ENCODE measurements at places on chromosomes 11 and 22.
A peak's percentile ranks its signal among the peaks of the same experiment; 100 is the strongest.

DNA sequence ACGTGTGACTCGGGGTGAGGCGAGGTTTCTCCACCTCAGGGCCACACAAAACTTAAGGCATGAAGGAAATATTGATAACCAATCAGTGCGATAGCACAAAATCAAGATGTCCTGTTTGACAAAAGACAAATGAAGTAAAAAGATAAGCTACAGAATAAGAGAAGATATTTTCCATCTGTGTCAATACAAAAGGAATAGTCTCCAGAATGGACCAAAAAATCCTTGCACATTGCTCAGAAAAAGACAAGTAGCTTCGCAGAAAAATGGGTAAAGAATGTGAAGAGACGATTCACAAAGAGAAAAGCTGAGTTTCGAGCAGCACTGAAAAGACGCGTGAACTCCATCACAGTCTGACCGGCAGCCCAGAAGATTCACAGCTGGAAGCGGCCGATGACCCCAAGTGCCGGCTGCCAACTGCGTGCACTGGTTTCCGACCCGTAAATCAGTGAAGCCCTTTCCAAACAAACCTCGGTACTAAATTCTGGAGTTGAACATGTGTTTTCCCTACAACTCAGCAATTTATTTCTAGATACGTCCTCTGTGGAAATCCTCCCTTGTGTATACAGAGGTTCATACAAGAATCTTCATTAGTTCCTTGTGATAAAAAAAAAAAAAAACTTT, 308.4 kb downstream of the BRD1 start:
- no peak for DNase-seq

- peak; percentile 11 for DNase-seq
Measured at GRCh38 chr11:36306888-36307287, 10.8 kb downstream of the PRR5L start.

DNA sequence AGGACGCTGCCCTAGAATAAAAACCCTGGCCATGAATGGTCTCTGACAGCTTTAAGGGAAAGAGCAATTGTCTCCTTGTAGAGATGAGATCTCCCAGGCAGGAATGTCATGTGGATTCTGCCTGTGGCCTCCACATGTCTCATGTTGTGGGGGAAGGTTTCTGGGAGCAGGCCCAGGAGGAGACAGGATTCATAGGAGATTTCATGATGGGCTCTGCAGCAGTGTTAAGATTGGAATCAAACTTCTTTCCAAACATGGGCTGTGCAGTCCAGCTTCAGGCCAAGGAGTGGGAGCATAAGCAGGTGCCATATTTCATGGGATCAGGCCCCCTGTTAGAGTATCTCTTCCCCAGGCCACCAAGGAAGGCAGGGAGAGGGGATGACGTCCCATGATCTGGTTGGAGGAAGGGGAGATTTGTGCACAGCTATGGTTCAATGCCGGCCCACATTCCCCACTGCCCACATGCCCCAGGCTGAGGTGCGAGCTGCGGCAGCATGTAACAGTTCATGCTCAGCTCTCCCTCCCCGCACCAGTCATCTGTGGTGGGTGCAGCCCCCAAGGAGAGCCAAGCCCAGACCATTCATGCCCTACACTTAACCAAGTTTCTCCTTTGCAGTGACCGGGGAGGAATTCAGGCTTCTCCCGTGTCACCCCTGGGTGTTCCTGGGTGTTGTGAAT, 42.5 kb downstream of the LMO1 start:
- no peak for DNase-seq

GRCh38 chr11:60917267-60917666, 3.3 kb downstream of the TMEM109 start:
- DNase-seq, result no peak

- no peak for DNase-seq
Measured at GRCh38 chr11:1350086-1350725, 39.5 kb upstream of the BRSK2 start.

- peak; percentile 27 for DNase-seq
Measured at GRCh38 chr22:33000342-33001280, 57.6 kb downstream of the SYN3 start.

All from SW480 (cell line).